Left ventricle myocardium superior (tissue), 1 donor: ENCODE measurements at places on chromosomes 2 and 18. TPM values are rescaled to one million over a fixed set of nuclear protein-coding genes. Genes with fewer than 3 reads are reported as not detected.
A peak's percentile ranks its signal among the peaks of the same experiment; 100 is the strongest.

NDUFV2 gene
- 496 TPM for total RNA-seq

GLI2 gene
- total RNA-seq, result 2.1 TPM

DNA sequence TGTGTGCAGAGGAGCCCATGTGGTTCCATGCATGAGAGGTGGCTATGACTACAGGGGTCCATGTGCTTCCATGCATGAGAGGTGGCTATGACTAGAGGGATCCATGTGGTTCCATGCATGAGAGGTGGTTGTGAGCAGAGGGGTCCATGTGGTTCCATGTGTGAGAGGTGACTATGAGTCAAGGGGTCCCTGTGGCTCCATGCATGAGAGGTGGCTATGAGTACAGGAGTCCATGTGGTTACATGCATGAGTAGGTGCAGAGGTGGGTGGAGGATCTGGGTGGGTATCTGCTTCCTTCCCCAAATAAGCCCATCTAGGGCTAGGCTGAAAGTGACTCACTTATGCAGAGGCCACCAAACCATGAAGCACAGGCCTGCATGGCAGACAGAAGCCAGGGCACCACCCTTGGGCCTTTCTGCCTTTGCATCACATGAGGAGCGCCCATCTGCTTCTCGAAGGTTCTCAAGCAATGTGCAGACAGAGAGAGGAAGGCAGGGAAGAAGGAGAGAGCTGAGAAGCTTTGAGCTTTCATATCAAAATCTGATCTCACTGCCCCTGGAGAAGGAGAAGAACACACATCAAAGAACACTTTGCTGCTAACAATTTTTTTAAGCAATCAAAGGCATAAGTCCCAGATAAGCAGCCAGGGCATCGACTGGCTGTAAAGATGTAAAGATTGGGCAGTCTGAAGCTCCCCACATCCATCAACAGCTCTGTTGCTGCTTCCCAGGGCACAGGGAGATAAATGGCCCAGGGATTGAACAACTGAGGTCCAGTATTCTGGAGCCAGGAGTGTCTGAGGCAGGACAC, 137.6 kb downstream of the TNS1 start:
- DNase-seq, result no peak

GRCh38 chr2:26706616-26707473, 14.3 kb downstream of the KCNK3 start:
- peak; percentile 69 for DNase-seq

GRCh38 chr2:64352292-64352691, 101.7 kb upstream of the LGALSL start:
- DNase-seq, result no peak

DNA sequence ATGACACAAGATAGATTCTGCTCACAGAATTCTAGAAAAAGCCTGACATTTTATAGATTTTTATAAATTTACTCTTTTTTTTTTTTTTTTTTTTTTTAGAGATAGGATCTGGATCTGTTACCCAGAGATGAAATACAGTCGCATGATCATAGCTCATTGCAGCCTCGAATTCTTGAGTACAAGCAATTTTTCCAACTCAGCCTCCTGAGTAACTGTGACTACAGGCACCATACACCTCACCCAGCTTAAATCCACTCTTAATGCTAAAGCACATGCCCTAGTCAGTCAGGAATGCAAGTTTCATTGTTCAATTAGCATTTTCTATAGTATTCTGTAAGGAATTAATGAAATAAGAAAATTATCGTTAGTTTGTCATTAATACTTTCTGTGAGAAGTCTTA, 32.1 kb upstream of the WDR75 start:
- no peak for DNase-seq

GRCh38 chr18:79589601-79590091, 90.0 kb upstream of the CTDP1 start:
- peak; percentile 35 for DNase-seq
